Right hindlimb (tissue), 1 donor: ENCODE measurements at places on chromosomes 6 and 20.

GRCh38 chr20:12966468-12967085 lies 42.2 kb upstream of the SPTLC3 start:
- DNase-seq = no peak

GRCh38 chr6:44228031-44228430 lies 4.6 kb downstream of the SLC29A1 start:
- DNase-seq = no peak

- peak; percentile 57 for DNase-seq
Observed at GRCh38 chr6:45419571-45420082, 41.9 kb upstream of the SUPT3H start.

DNA sequence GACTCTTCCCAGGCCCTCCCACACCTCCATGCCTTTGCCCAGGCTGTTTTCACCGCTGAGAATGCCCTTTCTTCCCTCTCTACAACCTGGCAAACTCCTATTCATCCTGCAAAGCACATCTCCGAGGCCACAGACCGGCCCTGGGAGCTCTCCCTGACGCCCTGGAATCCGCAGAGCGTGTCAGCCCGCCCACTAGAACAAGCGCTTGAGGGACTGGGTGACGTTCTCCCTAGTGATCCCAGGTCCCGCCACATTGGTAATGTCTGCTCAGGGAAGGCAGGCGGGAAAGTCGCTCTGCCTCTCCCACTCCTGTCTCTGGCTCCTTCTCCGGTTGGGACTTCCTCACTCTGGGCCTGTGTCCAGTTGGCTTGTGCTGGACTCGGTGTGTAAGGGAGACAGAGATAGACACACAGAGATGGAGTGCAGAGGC lies 61.6 kb downstream of the SRC start:
- DNase-seq = peak; percentile 82

DNA sequence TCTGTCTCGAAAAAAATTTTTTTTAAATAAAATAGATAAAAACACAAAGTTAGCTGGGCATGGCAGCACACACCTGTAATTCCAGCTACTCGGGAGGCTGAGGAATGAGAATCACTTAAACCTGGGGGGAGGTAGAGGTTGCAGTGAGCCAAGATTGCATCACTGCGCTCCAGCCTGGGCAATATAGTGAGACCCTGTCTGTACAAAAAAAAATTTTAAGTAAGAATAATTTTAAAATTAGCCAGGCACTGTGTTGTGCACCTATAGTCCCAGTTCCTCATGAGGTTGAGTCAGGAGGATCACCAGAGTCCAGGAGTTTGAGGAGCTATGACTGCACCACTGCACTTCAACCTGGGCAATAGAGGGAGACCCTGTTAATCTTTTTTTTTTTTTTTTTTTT lies 149.2 kb upstream of the SHLD1 start:
- no peak for DNase-seq

DNA sequence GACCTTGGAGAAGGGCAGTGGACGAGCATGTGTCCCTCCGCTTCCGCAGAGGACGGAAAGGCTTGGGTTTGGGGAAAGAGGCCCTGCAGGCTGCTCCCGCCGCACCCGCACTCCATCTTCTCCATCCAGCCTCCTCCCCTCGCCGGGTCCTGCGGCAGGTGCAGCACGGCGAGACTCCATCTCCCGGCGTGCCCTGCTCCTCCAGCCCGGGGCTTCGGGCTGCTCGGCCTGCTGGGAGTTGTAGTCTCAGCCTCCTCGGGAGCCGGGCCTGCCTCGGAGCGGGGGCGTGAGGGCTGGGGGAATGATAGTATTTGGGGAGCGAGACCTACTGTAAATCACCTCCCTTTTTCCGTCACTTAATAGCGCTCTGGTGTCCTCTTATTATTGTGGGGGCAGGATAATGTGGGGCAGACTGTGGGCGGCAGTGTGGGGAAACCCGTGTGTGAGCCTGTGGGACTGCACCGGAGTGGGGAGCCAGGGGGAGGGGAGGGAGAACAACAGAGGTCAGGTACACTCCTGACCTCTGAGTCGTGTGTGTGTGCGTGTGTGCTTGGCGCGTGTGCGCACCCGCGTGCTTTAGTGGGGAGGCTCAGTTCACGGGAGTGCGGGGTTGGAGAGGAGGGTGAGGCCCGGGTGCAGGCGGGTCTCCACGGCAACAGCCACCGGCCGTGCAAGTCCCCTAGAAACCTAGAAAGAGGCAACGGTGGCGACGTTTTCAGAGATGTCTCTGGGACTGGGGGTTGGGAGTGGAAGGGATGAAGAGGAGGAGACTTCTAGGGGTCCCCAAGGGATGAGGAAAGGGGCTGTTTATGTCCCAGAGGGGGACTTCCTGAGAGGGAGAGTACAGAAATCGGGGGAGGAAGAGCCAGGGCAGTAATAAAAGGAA lies 4.1 kb downstream of the TTBK1 start:
- peak; percentile 77 for DNase-seq

DNA sequence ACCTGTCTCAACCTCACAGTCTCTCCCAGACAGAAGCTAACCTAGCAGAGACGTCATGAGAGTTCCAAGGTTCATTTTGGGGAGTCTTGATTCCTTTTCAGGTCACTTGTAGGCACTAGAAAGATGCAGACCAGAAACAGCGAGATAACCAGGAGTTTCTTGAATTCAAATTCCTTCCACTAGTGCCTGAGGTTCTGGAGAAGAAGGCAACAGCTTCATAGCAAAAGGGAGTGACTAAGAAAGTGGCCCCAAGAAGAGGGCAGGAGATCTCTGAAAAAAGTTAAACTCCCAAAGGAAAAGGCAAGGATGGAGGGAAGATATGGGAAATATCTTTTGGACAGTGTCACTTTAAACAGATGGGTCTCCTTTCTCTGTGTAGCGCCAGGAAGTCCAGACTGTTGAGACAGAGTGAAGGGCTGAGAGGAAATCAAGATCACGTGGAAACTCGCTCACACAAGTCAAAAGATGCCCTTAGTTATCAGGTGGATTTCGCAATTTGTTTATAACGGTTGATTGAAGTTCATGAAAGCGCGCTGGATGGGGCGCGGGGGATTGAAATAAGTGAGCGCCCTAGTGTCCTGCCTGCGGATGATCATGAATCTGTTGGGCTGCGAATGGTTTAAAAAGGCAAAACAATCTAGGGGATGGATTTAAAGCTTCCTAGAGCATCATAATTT lies 4.8 kb upstream of the PRSS16 start:
- no peak for DNase-seq

DNA sequence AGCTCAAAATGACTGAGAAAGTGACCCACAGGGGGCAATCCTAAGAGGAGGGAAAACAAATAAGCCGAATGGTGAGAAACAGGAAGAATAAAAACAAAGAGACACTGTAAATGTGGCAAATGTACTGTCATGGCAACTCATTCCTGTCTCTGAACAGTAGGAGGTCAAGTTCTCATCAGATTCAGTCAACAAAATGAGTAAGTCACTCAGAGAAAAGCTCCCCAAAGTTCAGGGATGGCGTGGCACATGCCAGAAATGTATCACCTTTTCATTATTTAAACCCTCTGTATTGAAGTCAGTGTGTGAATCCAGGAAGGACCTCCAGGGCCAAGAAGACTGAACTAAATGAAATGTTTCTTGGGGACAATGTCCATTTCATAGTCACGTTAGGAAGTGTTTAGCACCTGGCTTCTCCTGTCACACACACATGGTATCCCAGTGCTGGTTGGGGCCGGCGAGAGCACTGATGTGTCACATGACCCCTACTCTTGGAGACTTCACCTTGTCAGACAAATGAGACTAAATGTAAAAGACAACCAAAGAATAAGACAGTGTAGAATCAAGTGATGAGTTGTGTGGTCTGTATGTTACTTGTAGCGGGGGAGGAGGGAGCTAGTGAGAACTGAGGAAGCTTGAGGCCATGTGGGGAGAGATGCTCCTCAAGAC lies 20.7 kb downstream of the CNR1 start:
- no peak for DNase-seq

GRCh38 chr20:8321001-8321400 lies 188.9 kb downstream of the PLCB1 start:
- DNase-seq = no peak

DNA sequence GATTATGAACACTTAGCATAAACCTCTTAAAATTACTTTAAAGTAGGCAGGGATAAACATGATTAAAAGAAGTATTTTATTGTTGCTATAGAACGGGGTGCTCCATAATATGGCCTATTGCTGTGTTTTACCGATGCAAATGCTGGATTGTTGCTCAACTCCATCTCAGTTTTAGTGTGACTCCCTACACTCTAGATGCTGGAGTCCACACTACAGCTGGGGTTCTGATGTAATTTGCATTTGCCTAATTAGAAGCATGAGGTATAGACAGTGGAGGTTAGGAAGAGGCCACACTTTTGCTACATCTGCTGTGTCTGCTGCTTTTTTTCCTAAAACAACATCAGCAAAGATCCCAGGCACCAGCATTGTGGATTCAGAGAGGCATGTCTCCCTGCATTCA lies 6.7 kb upstream of the HMGN3 start:
- no peak for DNase-seq

DNA sequence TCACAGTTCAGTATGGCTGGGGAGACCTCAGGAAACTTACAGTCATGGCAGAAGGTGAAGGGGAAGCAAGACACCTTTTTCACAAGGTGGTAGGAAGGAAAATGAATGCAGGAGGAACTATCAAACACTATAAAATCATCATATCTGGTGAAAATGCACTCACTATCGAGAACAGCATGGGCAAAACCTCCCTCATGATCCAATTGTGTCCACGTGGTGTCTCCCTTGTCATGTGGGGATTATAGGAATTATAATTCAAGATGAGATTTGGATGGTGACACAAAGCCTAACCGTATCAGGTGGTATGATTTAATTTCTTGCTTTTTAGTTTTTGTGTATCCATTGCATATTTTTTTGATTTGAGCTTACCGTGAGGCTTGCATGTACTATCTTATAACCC lies 133.2 kb upstream of the SYNCRIP start:
- no peak for DNase-seq

DNA sequence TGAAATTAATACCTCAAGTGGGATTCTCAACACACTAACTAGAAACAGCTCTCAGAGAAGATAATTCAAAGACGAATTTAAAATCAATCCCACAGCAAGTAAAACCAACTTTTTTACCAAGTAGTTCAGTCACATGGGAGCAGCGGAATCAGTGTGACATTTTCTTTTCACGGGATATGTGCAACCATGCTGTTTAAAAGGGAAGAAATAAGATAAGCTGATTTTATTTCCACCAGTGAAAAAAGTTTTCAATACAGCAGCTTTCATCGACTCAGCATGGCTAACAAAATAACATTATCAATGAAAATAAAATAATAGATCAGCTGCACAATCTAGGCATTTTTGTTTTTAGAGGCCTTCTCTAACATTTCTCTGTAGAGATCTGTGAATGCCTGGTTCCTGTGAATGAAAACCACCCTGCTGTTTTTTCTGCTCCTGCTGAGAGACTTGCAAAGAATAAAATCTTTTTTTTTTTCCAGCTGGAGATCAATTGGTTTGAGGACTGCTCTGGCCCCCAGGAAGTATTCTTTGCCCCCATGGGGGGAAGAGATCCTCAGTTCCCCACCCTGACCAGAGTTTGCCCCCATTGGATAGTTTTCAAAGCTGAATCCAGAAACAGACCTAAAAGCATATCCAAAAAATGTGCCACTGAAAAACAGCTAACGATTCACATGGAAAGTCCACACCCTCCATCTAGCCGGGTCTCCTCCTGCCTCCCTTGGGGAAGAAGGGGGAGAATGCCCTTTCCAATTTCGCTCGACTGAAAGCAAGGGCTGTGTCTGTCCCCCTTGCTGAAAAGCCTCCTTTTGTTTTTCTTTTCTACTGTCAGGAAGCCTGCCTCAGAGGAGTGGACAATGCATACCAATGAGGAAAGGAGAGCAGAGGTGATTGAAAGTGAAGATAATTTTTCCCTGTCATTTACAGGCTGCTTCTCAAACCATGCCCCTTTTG lies 317.6 kb downstream of the PRKN start:
- no peak for DNase-seq

DNA sequence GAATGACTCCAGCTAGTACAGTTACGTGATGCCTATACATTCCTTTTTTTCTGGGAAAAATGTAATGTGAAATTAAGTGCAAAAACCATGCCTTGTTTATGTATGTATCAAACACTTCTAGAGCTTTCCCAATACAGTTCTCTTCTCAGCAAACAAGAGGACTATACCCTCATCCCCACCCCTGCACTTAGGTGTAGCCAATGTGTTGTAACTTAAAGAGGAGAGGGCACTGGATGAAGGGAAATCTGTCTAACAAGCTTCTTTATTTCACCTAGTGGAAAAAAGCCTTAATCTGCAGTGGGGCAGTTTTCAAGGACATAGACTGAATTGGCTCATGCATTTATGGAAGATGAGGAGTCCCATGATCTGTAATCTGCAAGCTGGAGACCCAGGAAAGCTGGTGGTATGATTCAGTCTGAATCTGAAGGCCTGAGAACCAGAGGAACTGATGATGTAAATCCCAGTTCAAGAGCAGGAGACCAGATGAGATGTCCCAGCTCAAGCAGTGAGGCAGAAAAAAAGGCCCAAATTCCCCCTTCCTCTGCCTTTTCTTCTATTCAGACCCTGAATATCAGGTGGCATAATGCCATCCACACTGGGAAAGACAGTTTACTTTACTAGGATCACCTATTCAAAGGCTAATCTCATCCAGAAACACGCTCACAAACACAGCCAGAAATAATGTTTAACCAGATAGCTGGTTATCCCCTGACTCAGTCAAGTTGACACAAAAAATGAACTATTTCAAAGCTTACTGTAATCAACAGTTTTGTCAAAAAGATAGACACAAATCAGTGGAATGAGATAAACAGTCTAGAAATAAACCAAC lies 25.8 kb upstream of the SLC17A3 start:
- DNase-seq = no peak

GRCh38 chr6:166738386-166739116 lies 111.5 kb upstream of the RPS6KA2 start:
- DNase-seq = no peak

GRCh38 chr20:44198872-44199271 lies 11.7 kb downstream of the OSER1 start:
- no peak for DNase-seq

DNA sequence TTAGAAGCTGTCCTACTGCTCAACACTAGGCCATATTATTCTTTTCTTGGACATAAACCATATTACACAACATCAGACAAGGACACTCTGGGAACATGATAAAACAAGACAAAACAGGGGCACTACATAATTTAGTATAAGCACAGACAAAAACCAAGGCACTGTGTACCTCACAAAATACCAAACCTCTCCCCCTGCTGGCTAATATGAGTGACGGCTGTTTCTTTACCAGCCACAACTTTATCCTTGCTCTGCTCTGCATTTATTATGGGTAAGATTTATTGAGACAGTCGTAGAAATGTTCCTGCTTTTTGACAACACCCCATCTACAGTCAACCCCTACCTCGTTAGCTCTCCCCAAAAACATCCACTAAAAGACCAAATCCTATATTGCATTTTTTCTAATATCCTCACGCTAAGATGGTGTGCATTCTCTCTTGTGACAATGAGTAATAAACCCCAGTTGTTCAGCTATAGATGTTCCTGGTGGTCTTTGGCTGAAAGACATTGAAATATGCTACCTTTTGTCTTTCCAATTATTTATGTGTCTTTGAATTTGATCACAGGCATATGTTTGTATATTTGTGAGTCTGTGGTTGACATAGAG lies 23.8 kb upstream of the POLR1H start:
- no peak for DNase-seq

DNA sequence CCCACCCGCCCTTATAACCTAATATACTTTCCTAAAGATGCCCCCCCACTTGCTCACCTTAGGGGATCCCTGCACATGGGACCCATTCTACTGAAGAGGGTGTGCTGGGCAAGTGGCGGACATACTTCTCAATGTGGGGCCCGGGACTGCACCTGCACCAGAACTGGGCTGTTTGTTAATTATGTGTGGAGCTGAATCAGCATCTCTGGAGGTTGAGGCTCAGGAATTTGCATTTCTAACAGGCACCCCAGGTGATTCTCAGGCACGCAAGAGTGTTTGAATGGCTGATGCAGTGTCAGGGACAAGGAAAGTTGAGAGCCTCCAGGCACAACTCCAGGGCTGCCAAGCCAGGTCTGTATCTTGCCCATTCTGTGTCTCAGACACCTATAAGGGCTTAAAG lies 8.9 kb upstream of the PTPRT start:
- DNase-seq = no peak
